ENCODE measurements at places on chromosomes 2 and 18.

GRCh38 chr2:55760125-55760524 is 66.5 kb upstream of the PNPT1 start:
- no peak for DNase-seq

DNA sequence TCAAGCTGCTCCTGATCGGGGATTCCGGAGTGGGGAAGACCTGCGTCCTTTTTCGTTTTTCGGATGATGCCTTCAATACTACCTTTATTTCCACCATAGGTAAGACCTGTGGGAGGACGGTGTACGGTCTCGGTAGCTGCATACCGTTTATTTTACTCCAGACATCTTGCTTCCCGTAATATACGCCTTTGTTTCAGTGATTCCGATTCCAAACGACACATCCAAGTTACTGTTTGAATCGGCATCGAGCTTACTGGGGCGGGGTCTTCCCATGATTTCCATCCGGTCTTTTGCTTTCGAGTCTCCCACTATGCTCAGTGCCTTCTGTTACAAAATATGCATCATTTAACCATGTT is 731 bp downstream of the RAB10 start:
- no peak for DNase-seq

DNA sequence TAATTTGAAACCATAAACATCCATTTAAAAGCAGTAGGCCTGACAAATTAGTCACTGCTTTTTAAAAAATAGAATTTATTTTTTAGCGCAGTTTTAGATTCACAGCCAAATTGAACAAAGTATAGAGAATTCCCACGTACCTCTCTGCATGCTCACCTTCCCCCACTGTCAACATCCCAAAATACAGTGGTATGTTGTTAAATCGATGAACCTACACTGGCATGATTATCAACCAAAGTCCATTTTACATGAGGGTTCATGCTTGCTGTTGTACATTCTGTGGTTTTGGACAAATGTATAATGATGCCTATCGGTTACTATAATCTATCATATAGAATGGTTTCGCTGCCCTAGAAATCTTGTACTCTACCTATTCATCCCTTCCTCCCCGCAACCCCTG is 5.6 kb upstream of the ELOA2 start:
- no peak for DNase-seq

DNA sequence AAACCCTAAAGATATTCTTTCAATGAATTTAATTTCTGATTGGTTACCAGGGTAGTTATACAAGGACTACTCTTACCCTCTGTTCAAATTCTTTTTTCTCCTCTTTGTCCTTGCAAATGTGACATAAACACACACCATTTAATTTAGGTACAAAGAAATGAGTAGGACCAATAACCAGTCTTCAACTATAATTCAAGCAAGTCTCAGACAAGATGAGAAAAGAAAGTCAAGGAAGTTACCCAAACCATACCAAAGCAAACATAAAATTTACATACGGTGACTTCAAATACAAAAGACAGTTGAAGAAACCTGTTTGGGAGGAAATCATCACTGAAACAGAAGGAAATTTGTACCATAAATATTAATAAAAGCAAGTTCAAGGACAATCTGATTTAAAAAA is 91.1 kb upstream of the EPB41L5 start:
- no peak for DNase-seq

DNA sequence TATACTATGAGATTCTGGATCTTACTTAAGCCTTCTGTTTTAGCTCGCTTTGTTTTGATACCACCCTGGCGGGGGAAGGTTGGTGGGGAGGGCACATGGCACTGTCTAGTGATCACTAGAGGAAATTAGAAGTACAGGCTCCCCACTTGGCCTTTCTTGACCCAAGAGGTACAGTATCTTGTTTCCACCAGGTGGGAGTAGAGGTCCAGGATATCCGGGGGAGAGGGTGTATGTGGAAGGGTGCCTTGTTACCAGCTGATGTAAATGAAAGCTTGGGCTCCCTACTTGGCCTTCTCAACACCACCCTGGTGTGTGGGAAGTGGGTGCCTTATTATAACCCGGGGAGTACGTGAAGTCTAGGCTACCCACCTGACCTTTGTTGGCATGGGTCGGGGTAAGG is 7.5 kb downstream of the GALNT1 start:
- peak; percentile 17 for DNase-seq

DNA sequence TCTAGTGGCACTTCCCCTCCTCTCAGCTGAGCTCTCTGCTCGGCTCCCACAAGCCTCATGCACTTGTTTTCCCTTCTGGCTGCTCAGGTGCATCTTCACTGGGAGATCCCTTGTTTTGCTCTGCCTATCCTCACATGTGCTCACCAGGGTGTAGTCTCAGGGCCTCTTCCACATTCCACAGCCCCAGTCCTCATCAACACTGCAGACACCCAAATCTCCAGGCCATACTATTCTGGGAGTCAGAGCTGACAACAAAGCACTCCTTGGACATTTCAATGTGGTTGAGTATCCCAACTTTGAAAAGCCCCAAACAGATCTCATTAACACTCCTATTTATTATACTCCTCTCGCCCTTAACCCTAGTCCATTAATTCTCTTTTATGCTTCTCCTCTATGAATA is 71.3 kb downstream of the CCDC93 start:
- no peak for DNase-seq

DNA sequence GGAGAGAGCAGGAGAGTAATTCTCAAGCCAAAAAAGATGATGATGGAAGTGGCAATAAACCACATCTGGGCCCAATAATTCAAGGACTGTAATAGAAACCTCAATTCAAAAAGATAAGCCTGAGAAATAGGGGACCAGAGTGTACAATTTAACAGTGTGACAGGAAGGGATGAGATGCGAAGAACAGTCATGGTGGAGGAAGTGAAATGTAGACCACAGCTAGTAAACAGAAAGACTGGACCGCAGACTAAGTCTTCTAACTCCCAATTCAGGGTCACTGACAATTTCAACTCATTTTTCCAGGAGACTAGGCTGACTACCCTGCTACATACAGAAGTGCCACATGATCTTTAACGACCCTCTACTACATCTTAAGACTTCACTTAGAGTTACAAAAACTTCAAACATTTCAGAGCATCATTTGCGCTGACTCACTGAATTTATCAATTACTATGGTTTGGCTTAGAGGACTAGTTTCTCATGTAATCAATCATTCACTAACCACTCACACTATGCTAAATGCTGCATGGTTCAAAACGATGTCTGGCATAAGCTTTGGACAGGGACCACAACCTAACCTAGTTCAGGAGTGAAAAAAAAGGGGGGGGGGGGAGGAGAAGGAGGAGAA is 9.0 kb downstream of the CUL3 start:
- no peak for DNase-seq

DNA sequence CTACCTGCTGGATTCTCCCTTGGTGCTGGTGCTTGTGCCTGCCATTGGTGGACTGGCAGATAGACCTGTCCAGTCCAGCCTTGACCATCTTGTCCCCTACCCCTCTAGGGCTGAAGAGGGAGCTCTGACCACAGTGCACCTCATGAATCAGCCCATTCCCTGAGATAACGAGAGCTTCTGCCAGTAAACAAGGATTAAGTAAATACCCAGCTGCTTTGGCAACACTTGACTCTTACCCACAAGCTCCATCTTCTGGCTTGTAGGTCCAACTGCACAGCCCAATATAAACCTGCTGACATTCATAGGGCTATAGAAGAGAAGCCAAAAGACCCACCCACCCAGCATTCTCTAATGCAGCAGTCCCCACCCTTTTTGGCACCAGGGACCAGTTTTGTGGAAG is 186.4 kb downstream of the PIK3C3 start:
- DNase-seq = no peak

DNA sequence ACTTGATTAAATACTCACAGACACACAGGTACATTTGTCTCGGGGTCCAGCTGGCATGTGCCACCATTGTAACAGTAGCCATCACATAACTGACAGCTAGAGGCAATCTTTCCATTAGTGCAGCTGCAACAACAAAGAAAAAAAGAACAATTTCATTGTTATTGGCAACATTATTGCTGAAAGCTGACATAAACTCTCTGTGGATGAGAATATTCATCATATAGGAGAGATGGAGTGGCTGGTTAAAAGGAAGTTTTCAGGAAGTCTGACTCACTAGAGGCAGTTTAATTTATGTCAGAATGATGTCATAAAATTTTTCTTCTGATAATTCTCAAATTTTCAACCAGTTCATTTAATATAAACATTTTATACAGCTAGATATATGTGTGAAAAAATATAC is 1490.0 kb upstream of the NXPH2 start:
- DNase-seq = no peak

DNA sequence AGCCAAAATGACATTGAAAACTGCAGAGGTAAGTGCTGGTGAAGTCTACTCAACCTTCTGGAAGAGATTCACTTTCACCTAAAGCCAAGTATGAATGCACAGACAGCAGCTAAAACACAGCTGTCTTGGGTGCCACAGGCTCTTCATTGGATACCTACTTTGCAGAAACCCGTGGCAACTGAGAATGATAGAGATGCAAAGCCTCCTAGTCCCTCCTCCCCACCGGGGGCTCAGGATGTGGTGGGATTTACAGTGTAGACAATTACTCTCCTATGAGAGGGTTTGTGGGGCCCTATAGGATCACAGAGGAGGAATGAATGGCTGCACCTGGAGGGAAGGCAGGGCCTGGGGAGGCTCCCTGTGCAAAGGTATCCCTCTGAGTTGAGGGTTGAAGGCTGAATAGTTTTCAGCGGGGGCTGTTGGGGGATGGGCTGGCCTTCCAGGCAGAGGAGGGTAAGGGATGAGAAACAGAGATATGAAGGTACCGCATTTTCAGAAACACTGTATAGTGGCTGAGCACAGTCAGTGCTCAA is 131.6 kb downstream of the RNF144A start:
- DNase-seq = no peak

DNA sequence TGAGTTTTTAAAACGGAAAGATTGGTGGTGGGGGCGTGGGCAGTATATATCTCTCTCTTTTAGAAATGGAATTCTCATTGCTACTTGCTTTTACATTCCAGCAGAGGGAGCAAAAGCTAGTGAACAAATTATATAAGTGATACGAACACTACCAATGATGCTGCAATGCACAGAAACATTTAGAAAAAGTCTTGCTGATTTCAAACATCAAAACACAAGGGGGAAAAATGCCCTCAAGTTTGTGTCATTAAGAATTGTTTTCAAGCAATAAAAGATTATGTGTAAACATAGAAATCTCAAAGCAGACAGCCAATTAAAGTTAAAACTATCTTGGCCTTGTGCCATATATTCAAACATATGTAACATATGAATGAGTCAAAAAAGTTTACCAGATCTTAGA is 296.3 kb upstream of the KCNJ3 start:
- peak; percentile 50 for DNase-seq
